ENCODE measurements at places on chromosomes 6 and 20.

GRCh38 chr20:22324505-22324904 lies 259.9 kb downstream of the FOXA2 start:
- no peak for DNase-seq

- DNase-seq: no peak
These were observed 370.1 kb downstream of the BTBD9 start for GRCh38 chr6:38269461-38270172.

GRCh38 chr6:165566088-165566828 lies 96.8 kb downstream of the PDE10A start:
- DNase-seq: no peak

- no peak for DNase-seq
These were observed 412.2 kb downstream of the UTRN start for GRCh38 chr6:144697369-144697760.

GRCh38 chr6:31907158-31907813 lies 5.4 kb upstream of the ZBTB12 start:
- DNase-seq: peak; percentile 32

DNA sequence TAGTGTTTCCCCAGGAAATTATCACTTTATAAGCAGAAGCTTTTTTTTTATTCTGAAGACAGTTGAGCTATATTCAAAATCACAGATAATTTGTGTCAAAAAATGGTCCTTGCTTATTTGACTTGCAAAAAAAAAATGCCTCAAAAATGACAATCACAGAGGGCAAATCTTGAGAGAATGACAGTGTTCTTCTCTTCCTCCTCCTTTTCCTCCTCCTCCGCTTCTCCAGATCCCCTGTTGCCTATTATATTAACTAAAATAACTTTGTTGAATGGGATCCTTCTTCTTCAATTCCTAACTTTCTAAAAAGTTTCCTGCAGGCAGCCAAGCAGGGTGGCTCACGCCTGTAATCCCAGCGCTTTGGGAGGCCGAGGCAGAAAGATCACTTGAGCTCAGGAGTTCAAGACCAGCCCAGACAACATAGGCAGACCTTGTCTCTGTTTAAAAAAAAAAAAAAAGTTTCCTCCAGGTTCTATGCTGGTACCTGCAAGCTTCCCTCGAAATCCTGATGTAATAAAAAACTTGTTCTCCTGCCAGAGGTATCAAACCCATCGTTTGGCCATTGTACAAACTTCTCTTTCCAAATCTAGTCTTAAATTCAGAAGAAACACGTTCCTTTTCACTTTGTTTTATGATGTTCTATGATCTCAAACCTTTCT lies 128.6 kb downstream of the IPCEF1 start:
- DNase-seq: no peak

DNA sequence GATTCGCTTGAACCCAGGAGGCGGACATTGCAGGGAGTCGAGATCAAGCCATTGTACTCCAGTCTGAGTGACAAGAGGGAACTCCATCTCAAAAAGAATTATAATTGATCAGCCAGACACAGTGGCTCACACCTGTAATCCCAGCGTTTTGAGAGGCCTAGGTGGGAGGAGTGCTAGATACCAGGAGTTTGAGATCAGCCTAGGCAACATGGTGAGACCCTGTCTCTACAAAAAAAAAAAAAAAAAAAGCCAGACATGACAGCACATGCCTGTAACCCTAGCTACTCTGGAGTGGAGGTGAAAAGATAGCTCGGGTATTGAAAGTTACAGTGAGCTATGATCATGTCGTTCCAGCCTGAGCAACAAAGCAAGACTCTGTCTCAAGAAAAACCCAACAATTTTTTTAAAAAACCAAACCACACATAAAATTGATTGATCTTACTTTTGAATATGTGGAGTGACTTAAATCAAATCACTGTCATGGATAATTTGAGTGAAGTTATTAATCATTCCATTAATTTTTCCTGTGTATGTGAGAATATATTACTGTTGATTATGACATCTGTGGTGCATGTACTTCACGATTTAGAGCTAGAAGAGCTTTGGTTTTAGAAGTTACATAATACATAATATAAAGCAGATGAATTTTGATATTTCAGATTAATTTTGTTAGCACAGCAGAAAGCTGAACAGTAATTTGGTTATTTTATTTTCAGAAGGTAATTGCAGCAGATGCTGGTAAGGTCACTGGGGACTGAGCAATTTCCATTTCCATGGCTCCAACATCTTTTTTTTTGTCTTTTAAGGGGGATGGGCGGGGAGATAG lies 34.4 kb downstream of the NCOA7 start:
- no peak for DNase-seq
